Activated CD4-positive, alpha-beta T cell treated with anti-CD3 and anti-CD28 coated beads, Interleukin-2, amount 10 ng/mL, durations not matched to agents 24 days and 14 days (primary cell): ENCODE measurements at places on chromosomes 6 and 20. TPM values are rescaled to one million over a fixed set of nuclear protein-coding genes. Genes with fewer than 3 reads are reported as not detected.
A peak's percentile ranks its signal among the peaks of the same experiment; 100 is the strongest.

DNA sequence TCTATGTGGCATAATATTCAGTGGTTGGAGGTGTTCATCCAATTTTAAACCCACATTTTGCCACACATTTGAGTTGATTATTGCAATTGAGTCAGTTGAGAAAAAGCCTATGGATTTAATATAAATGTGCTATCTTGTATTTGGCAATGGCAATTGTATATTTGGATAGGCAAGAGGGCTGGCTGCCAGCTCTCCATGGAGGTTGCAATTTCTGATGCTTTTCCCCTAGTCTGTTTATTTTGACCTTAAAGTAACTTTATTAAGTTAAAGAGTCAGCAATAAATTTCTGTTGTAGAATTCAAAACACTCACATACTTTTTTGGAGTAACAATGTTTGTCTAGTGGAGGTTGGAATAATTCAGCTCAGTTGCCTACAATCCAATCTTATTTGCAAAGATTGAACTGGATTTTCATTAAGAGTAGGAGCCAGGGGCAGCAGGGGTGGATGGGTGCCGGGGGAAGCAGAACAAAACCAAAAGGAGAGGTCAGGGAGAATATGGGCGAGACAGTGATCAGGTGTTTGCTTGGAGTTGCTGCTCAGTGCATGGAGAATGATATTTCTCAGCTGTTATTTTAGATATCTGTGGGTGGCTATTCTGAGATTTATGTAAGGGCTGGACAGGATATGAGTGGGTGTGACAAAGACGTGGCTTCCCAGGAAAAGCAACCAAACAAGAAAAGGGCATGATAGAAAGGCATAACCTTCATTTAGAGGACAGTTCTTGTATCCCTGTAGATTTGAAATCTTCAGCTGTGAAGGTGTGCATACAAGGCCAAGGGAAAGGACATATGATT lies 163.0 kb downstream of the HDGFL1 start:
- no peaks in the 10 kb centered on the region for H3K27me3 ChIP-seq
- H3K4me1 ChIP-seq, result no peaks in the 10 kb centered on the region
- no peak for DNase-seq
- no peak overlapping the region for H3K4me3 ChIP-seq

DNA sequence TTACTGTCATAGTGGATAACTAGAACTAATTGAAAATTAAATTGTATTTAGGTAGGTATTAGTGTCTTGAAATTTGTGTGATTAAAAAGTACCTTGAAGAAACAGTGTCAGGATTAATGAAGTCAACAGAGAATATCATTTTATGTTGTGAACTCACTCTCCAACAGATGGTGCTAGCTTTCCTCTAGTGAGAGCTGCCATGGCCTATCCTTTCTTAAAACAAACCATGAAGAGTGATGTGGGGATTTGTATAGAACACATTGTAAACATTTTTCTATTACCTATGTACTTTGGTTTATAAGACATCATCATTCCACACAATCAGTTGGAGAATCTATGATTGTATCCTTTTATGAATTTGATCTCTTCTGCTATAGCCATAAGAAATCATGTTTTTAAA lies 4.8 kb upstream of the SRSF12 start:
- H3K27me3 ChIP-seq, result peaks cover 23% of the 10 kb centered on the region
- H3K36me3 ChIP-seq, result no peaks in the 10 kb centered on the region
- H3K4me1 ChIP-seq, result no peaks in the 10 kb centered on the region
- no peak overlapping the region for H3K4me3 ChIP-seq
- H3K27ac ChIP-seq, result no peak overlapping the region
- DNase-seq, result peak; percentile 67

DNA sequence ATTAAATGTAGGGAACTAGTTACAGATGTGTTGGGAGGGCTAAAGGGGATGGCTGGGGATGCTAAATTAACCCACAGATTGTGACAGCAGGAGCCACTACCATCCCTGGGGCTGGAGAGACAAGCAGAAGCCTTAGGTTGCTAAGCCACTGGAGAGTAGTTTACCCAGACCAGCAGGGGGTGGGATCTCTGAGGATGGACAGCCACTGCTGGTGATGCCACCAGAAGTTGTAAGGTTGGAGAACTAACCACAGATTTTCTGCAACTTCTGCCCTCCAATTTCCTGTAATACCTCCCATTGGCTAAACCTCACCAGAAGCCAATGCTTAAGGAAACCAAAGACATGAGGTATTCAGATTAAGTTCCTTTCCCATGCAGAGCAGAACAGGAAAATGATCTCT lies 139.6 kb upstream of the NOX3 start:
- H3K27me3 ChIP-seq, result peaks cover 3% of the 10 kb centered on the region
- H3K36me3 ChIP-seq, result no peaks in the 10 kb centered on the region
- DNase-seq, result no peak
- no peaks in the 10 kb centered on the region for H3K4me1 ChIP-seq
- H3K27ac ChIP-seq, result no peak overlapping the region

- H3K27me3 ChIP-seq, result peaks cover 3% of the 10 kb centered on the region
- H3K4me3 ChIP-seq, result peak overlapping the region; percentile 56
- H3K27ac ChIP-seq, result no peak overlapping the region
- no peaks in the 10 kb centered on the region for H3K36me3 ChIP-seq
Observed at GRCh38 chr6:47376930-47377329, 67.2 kb upstream of the TNFRSF21 start.

GRCh38 chr6:28657381-28657768 lies 131.7 kb downstream of the GPX5 start:
- peaks cover 2% of the 10 kb centered on the region for H3K36me3 ChIP-seq
- H3K27ac ChIP-seq, result no peak overlapping the region
- DNase-seq, result no peak
- H3K27me3 ChIP-seq, result peaks cover 62% of the 10 kb centered on the region
- peaks cover 19% of the 10 kb centered on the region for H3K4me1 ChIP-seq
- peak overlapping the region; percentile 80 for H3K4me3 ChIP-seq

DNA sequence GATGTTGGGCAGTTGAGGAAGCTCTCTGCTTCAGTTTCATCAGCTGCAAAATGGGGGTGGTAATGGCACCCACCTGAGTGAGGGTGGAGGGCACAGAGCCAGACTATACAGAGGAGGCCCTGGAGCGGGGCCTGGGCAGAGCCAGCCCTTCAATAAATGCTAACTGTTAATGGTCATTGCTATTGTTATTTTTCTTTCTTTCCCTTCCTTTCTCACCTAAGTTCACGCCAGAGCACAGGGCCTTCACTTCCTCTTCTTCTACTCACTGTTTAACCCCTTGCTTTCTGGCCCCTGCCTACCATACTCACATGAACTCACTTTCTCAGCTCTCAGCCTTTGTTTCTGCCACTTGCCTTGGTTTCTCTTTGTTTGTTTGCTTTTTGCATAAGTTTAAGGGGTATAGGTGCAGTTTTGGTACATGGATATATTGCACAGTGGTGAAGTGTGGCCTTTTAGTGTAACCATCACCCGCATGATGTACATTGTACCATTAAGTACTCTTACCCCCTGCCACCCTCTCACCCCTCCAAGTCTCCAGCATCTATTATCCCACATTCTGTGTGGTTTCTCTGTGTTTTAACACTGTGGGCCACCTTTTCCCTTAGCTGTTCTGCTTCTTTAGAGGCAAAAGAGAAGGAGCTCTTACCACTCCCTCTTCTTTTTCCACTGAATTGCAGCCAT lies 7.5 kb upstream of the RREB1 start:
- H3K27me3 ChIP-seq, result peaks cover 44% of the 10 kb centered on the region
- H3K36me3 ChIP-seq, result no peaks in the 10 kb centered on the region
- no peak overlapping the region for H3K27ac ChIP-seq
- no peak for DNase-seq

- no peak overlapping the region for H3K27ac ChIP-seq
- H3K4me3 ChIP-seq, result no peak overlapping the region
- DNase-seq, result no peak
- peaks cover 62% of the 10 kb centered on the region for H3K36me3 ChIP-seq
- H3K27me3 ChIP-seq, result no peaks in the 10 kb centered on the region
Observed at GRCh38 chr6:137206577-137206976, 12.6 kb downstream of the IFNGR1 start.

DNA sequence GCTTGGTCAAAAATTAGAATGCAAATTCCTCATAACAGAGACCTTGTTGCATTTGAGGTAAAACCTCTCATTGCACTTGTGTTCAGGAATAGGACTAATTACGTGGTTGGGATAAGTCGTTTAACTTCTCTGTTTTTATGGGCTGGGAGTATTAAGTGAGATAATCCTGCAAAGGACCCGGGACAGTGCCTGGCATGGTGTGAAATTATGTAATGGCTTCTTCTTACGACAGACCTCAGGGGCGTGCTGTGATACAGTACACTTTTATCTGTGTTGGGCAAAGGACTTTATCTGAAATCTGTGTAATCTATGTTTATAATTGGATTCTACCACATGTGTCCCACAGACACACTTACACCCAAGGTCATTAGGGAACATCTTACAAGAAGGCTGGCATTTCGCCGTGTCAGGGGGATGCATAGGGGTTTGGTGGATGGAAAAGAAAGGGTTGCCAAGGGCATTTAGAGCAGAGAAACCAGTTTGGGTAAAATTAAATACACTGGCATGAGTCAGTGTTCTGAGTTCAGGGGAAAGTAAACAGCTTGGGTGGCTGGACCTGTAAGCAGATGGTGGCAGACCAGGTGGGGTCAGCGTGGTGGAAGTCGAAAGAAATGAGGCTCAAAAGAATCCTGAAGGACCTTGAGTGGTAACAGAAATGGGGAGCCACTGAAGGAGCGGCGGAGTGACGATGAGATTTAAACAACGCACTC lies 17.2 kb upstream of the RTF2 start:
- H3K27ac ChIP-seq, result no peak overlapping the region
- peaks cover 11% of the 10 kb centered on the region for H3K4me1 ChIP-seq
- no peaks in the 10 kb centered on the region for H3K27me3 ChIP-seq
- H3K36me3 ChIP-seq, result peaks cover 19% of the 10 kb centered on the region
- no peak for DNase-seq
- no peak overlapping the region for H3K4me3 ChIP-seq

DNA sequence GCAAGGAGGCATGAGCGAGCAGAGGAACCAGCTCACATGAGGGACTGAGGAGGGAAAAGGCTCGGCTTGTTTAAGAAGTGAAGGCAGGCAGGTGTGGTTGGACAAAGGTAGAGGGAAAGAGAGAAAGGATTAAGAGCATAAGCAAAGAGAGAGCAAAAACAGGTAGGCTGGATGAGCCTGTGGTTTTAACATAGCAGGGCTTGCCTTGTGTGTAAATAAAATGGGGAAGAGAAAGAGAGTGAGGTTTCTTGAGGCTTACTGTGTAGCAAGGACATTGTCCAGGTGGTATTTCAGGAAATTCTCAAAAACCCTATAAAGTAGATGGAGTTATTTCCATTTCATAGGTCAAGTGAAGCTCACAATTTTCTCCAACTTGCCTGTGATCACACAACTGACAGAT lies 93.9 kb upstream of the HDAC2 start:
- H3K4me1 ChIP-seq, result no peaks in the 10 kb centered on the region
- H3K27me3 ChIP-seq, result peaks cover 4% of the 10 kb centered on the region
- no peak for DNase-seq
- no peak overlapping the region for H3K4me3 ChIP-seq

KIF13A gene
- total RNA-seq, result not detected in 2 replicates

RAET1E gene
- not detected in 2 replicates for total RNA-seq
